ENCODE measurements at places on chromosomes 2 and 18.

GRCh38 chr2:170026361-170026760 lies 151.6 kb upstream of the MYO3B start:
- DNase-seq = no peak

GRCh38 chr2:43070030-43070429 lies 156.4 kb downstream of the ZFP36L2 start:
- DNase-seq = no peak

- DNase-seq = no peak
Observed at GRCh38 chr2:181934694-181935093, 43.2 kb downstream of the ITPRID2 start.

GRCh38 chr2:149601141-149601796 lies 13.7 kb upstream of the MMADHC start:
- DNase-seq = no peak

DNA sequence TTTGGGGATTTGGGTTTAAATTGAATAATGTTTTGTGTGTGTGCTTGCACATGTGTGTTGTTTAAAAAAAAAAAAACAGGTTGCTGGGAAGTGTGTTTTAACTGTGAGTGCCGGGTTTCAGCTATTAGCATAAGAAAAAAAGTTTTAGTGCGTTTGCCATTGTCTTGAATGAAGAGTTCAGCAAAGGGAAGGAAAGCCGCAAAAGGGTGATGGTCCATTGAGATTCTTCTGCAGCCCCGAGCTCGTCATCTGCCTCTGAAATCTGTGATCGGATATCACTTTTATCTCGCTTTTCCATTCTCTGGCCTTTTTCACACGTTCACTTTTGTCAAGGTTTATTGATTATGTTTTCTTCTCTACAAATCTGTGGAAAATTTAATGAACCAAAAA lies 4.7 kb downstream of the GLI2 start:
- DNase-seq = no peak

DNA sequence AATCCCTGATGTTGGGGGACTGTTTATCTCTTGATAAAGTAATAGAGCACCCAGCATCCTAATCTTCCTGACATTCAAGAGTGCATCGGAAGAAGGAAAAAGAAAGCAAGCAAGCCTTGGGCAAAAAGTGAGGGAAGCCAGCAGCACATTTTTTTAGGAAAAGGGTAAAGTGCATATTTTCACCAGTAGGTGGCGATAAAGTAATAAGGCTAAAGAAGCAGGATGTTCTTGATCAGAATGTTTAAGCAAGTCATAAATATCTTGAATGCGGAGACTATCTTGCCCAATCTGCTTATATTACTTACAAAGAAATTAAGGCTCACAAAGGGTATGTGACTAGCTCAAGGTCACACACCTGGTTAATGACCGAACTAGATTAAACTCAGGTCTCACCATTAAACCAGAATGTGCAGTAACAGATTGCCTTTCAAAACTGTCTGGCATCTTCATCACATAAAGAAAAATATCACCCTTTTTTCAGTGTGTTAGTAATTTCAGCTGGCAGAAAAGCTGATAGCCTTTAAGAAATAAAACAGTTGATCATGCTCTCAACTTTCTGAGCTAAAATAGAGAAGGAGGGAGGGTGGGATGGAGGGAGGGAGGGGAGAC lies 83.8 kb downstream of the VIT start:
- no peak for DNase-seq

DNA sequence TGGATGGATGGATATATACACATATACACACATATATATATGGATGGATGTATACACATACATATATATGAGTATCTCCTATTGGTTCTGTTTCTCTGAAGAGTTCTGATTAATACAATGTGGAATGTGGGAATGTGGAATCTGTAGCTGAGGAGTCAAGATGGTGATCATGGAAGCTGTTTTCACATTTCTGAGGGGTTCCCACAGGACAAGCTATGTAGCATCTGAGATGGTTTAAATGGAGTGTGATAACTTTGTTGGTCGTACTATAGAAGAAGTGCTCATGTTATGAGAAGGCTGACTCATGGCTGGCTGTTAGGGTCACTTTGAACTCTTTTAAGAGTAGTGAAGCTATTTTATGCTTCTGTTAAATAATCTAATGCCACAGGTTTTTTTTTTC lies 279.7 kb downstream of the MEIS1 start:
- no peak for DNase-seq

GRCh38 chr2:227192491-227192890 lies 28.1 kb downstream of the COL4A3 start:
- no peak for DNase-seq

- DNase-seq = no peak
Observed at GRCh38 chr2:177068967-177069366, 143.6 kb upstream of the HNRNPA3 start.

GRCh38 chr2:230849633-230850357 lies 14.9 kb upstream of the ITM2C start:
- no peak for DNase-seq

DNA sequence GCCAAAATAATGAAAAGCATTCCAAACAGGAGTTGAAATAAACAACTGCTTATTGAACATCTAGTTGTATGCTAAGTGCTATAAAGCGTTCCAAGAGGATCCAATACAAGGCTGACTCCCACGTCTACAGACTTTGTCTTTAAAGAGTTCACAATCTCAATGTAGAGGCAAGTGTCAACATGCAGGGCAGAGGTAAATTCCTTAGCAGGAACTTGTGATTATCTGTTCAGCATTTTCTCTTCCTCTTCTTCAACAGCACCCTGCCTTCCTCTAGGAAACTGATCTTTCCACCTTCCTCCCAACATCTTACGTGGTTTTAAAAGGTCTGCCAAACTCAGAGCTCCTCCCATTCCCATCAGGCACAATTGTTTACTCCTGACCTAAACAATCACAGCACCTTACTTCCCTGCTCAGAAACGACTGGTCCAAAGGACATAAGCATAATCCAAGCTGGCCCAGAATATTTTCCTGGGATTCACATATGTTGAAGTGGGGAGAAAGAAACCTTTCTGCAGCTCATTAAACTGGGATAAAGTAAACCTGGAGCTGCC lies 83.9 kb downstream of the ITSN2 start:
- DNase-seq = no peak

DNA sequence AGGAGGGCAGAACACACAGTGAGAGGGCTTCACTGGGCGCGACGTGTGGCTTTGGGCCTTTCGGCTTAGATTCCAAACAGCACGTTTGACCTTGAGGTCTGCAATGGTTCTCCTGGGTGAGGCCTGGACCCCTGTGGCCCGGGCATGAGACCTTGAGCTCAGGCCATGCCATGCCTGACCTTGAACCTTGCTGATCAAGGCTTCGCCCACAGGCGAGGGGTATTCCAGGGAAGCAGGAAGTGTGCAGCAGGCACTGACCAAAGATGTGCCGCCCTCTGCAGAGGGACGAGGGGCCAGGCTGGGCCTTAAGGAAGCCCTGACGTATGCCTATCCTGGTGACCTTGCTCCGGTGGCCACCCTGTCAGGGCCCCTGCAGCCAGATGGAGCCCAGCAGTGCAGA lies 178.3 kb upstream of the HDAC4 start:
- no peak for DNase-seq

DNA sequence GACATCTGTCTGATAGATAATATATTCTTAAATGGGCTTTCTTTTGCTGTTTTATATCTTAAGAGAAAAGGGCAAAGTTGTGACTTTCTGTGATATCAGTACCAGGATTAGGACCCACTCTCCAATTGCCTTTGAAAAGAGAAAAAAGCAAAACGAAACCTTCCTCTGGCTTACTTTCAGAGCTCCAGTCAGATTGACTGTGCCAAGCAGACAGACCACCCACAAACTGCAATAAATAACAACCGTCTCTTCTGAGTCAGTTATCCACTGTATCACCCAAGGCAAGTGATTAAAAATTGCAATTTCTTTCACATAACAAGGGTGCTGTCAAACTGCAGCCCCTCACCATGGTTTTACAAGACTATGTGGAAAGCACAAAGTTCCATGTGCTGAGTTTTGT lies 230.5 kb upstream of the SETBP1 start:
- no peak for DNase-seq

DNA sequence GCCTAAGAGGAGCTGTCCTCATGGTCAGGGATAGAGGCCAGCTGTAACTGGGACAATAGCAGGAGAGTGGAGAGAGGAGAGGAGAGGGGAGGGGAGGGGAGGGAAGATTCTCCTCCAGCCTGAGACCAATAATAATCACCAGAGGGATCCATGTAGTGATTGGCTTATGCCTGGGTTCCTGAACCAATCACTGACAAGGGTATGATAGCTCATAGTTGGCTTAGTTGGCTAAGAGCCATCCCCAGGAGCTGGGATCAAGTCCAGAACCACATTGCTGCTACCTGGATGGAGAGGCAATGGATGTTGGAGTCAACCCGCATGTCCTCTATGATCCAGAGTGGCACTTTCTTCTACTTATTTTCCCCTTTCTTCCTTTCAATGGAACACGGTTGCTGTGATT lies 7.7 kb upstream of the ST8SIA5 start:
- no peak for DNase-seq

DNA sequence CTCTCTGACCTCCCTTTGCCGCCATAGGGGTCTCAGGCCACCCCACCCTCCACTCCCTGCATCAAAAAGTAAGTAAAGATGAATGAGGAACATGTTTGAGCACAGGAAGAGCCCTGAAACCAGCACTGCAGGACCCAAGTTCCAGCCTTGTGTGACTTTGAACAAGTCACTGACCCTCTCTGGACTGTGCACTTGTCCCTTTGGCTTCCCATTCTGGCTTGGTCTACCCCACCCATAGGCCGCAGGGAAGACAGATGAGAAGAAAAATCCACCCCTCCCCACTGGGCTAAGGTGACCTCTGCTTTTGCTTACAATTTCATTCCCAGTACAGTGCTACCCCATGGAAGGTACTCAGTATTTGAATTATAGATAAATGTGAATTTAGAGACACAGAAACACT lies 43.8 kb downstream of the TMEM17 start:
- DNase-seq = no peak

GRCh38 chr18:74436158-74436769 lies 20.8 kb downstream of the DIPK1C start:
- no peak for DNase-seq

- DNase-seq = no peak
Observed at GRCh38 chr2:127081826-127082633, 24.9 kb downstream of the BIN1 start.

DNA sequence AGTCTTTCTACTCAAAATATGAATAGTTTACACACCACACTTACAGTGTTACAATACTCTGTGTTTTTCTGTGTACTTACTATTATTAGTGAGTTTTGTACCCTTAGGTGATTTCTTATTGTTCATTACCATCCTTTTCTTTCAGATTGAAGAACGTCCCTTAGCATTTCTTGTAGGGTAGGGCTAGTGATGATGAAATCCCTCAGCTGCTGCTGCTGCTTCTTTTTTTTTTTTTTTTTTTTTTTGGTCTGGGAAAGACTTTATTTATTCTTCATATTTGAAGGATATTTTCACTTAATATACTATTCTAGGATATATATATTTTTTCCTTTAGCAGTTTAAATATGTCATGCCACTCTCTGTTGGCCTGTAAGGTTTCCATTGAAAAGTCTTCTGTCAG lies 29.0 kb upstream of the SERPINB2 start:
- no peak for DNase-seq

DNA sequence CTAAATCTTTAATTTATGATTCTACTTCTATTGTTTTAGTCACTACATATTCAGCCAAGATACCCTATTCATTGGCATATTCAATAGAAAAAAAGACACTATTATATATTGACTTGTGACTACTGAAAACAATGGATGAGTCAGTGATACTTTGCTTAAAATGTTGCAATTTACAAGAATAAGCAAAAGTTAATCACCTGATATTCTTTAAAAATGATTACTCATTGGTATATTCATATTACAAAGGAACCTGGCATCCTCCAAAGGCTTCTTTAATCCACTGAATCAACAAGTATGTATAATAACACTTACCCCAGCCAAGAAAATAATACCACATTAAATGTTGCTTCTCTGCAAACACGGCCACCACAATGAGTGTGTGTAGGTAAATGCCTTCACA lies 87.8 kb downstream of the CALCRL start:
- DNase-seq = no peak

GRCh38 chr18:39660141-39660540 lies 2094.5 kb upstream of the CELF4 start:
- DNase-seq = no peak

- peak; percentile 78 for DNase-seq
Observed at GRCh38 chr18:74353169-74353775, 37.6 kb downstream of the C18orf63 start.

DNA sequence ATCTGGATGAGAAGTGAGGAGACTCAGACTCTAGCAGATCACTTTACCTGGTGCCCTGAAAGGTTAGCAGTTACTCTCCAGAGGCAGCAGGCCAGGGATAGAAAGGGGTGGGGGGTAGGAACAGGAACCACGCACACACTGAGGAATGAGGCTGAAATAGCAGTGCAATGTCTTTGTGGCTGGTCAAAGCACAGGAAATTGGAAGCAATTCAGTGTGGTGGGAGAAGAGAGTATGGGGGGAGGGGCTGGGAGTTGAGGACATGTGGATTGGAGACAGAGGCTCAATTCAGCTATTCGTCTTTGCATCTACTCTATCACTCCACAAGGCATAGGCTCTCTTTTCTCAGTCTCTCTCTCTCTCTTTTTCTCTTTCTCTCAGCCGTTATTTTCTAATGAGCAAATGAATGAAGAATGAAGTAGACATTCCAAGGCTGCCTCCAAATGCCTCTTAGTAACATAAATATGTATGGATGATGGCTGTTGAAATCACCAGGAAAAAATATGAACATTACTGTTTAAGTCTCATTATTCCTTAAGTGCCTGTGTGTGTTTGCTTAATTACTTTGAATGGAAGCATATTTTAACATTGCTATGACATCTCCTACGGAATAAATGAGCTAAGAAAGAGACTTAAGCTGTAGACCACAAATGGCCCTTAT lies 979.4 kb downstream of the TSN start:
- DNase-seq = no peak

DNA sequence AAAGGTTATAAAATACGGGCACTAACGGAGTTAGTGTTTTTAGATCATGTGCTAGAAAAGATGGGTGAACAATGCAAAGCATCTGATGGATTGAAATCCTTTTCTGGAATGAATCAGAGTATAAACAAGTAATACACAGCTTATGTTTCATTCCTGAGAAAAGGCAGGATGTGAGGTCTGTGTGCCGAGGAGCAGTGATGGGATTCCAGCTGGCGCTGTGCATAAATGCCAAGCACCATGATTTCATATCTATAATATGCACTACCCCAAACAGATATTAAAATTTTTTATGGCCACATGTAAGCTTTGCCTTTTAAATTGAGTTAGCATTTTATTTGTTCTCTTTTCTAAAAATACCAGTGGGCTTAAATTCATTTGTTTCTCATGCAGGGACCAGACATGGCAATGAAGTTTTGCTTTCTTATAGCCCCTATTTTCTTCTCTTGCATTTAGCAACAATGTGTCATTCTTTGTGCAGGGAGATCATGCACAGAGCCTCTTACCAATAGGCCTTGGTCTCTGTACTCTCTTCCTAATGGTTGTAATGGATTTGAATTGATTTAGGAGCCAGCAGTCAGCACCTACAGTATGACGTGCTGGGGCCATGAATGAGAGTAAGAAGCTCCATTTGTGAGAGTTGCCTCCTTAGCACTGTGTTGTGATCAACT lies 323.9 kb downstream of the SLC8A1 start:
- no peak for DNase-seq

GRCh38 chr18:23629444-23629946 lies 33.2 kb downstream of the ANKRD29 start:
- DNase-seq = no peak

- no peak for DNase-seq
Observed at GRCh38 chr2:225797394-225797793, 397.9 kb downstream of the NYAP2 start.

All from femur (tissue), 1 donor.